HT1080 (cell line): ENCODE measurements at places on chromosomes 11 and 22. TPM values are rescaled to one million over a fixed set of nuclear protein-coding genes. Genes with fewer than 3 reads are reported as not detected.

DNA sequence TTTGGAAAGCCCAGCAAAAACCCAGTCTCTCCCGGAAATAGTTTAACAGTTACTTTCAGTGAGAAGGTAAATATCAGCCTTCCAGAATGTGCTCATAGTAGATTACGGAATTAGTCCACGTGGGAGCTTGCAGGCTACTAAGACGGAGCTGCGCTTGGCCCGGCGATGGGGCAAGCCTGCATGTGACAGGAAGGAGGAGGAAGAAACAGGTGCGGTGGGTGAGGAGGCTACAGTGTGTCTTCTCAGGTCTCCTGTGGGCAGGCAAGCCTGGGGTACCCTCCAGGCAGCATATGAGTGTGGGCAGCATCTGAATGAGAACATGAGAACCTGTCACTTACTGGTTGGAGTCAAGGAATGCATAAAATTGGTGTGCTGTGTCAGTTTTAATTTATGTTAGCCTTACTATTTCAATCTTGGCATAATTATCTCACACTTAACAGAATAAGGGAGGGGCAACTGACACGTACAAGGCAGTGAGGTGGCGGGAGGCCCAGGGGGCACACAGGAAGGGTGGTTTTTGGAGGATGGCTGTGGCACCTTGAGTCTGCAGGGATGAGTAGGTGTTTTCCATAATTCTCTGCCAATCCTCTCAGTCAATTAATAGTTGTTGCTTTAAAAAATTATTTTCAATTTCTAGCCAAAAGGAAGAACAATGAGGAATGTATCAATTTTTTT lies 35.7 kb downstream of the CLMP start:
- DNase-seq, result no peak

ZC3H12C gene
- 6.3 and 8.3 TPM in 2 replicates for total RNA-seq

DNA sequence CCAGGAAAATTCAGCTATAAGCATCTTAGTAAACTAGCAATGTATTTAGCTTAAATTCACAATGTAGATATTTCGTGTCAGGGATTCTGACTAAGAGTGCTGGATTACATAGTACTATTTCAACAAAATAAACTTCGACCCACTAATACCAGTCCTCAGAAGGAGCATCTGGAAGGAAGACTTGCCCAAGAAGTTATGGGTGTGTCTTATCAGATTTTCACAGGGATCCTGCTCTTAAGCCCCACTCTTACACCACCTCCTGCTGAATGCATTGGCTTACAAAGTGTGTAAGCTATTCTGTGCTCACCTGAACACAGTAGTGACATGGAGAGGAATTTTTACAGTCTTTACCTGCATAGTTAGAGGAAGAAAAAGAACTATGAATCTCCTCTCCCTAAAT lies 35.4 kb upstream of the ANO5 start:
- no peak for DNase-seq

MRGPRX4 gene
- 2.7 and 3.9 TPM in 2 replicates for total RNA-seq

OR52N4 gene
- total RNA-seq, result not detected in 2 replicates

DNA sequence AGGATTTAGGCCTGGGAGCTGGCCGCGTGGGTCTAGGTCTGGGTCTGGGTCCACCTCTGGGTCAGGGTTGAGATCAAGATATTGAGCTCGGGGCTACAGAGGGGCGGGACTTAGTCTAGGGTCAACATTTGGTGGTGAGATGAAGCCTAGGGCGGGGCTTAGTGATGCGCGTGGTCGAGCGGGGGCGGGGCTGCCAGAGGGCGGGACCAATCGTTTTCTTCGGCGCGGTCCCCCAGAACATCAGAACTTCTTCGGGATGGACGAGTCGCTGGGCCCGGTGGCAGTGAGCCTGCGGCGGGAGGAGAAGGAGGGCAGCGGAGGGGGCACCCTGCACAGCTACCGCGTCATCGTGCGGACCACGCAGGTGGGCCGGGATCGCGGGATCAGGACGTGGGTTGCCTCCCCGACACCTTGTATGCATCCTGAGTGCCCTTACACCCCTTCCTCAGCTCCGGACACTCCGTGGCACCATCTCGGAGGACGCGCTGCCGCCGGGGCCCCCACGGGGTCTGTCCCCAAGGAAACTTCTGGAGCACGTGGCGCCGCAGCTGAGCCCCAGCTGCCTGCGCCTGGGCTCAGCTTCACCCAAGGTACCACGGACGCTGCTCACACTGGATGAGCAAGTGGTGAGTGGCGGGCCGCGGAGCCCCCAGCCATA lies 4.2 kb downstream of the SIPA1 start:
- no peak for DNase-seq

- no peak for DNase-seq
Observed at GRCh38 chr11:111400595-111400994, 21.5 kb upstream of the POU2AF1 start.

GRCh38 chr22:49995361-49996118 lies 17.0 kb downstream of the IL17REL start:
- DNase-seq, result no peak

PRG3 gene
- total RNA-seq, result not detected in 2 replicates

DNA sequence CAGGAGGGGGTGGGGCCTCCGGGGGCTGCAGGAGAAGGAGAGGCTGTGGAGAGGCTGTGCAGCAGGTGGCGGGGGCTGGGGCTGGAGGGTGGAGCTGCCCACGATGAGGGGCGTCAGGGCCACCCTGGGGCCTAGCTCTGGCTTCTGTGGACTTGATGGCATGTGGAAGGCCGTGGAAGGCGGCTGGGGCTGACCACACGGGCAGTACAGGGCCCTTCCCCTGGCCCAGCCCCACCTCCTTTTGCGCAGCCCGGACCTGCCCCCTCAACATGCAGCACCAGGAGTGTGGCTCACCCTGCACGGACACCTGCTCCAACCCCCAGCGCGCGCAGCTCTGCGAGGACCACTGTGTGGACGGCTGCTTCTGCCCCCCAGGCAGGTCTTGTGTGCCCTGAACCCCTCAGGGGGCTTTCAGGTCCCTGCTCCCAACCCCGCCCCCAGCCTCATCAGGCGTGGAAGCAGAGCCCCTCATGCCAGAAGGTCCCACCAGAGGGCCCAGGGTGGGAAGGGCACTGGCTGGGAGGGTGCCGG lies 6.1 kb downstream of the MUC5B start:
- no peak for DNase-seq

DNA sequence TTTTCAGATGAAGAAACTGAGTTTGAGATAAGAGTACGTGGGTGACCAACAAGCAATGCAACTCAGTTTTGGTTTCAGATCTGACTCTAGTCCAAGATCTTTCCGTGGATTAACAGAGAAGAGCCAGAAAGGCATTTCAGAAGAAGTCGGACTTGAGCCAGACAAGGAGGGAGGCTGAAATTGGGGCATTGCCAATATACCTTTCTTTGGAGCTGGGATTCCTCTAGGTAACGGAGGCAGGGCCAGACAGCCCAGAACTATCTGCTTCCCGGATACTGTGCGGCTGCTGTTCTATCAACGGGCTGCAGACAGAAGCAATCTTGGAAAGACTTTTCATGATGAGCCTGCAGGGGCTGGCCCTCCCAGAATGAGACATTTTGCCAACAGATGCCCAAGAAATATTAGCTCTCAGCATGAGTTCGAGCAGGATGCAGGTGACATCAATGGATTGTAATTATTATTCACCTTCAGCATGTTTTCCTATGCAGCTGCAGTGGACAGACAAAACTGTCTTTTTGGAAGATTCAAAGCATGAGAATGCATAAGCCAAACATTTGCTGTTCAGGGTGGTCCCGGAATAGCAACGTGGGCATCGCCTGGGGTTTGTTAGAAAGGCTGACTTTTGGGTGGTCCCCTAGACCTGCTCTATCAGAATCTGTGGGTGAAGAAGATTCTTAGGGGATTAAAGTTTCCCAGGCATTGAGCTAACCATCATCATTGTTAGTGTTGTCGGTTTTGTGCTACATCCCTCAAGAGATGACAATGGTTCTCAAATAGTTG lies 95.7 kb downstream of the SCN3B start:
- DNase-seq, result no peak
